ENCODE measurements at places on chromosomes 6 and 20.

- no peak for DNase-seq
Observed at GRCh38 chr6:158500016-158500735, 59.7 kb upstream of the TMEM181 start.

GRCh38 chr20:53871541-53871940 lies 198.9 kb downstream of the BCAS1 start:
- no peak for DNase-seq

DNA sequence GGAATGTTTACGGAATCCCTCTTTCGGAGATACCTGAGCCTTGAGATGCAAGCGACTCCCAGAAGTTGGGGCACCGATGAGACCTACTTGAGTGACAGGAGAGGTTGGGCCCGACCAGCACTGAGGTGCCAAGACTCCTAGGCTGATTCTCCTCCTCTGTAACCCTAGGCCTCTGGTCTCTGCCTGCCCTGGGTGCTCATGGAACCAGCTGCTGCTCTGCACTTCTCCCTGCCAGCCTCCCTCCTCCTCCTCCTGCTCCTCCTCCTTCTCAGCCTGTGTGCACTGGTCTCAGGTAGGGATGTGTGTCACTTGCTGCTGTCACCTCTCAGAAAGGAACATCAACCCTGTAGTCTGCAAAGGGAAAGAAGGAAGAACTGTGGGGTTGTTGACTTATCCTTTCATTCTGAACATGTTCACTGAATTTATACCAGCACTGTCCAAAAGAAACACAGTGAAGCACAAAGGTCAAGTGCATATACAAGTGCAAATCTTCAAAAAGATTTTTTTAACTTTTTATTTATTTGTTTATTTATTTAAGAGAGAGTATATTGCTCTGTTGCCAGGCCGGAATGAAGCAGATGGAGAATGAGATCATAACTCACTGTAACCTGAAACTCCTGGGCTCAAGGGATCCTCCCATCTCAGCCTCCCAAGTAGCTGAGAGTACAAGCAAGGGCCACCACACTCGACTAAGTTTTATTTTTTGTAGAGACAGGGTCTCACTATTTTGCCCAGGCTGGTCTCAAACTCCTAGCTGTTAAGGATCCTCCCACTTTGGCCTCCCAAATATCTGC lies 913 bp downstream of the BTN2A2 start:
- peak; percentile 31 for DNase-seq

- no peak for DNase-seq
Observed at GRCh38 chr6:36752886-36753506, 55.4 kb downstream of the RAB44 start.

DNA sequence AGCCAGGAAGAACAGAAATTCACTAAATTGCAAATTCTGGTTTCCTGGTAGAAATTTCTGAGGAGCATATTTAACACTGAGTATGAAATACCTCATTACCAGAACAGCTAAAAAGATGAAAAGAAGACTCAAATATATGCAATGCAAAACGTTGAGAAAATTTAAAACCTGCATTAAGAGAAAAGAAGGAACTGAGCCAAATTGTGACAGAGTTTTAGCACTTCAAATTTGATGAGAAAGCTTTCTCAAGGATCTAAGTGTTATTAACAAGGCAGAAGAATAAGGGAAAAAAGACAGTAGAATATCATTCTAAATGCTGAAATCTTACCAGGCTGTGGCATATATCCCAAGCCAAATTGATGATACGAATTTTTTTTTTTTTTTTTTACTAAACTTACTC lies 443.0 kb downstream of the COL12A1 start:
- no peak for DNase-seq

Measured in common myeloid progenitor, CD34-positive (primary cell).